ENCODE measurements at places on chromosomes 11 and 22.

DNA sequence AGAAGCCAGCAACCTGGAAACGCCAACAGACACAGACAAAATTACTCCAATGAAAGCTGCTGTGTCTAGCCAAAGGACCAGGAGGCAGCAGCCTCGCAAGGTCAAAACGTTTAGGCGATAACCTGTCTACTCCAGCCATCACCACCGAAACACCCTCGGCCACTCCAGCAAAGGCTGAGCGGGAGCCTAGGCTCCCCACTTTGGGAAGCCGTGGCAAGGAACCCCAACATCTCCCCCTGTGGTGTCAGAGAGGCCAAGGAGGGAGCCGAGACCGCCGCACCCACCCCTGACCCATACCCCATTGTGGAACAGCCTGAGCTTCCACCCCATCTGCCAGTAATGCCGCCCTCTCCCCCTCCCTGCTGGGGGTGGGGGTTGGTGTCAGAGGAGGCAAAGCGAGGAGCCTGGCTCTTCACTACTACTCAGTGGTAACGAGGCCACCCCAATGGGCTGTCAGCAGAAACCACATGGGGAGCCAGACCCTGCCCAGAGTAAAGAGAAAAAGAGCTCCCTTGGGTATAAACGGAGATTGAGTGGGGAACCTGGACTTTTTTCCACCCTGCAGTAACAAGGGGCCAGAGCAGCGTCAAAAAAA is 33.9 kb upstream of the SEPTIN5 start:
- DNase-seq = no peak

GRCh38 chr11:85758480-85759039 is 52.4 kb downstream of the SYTL2 start:
- no peak for DNase-seq

DNA sequence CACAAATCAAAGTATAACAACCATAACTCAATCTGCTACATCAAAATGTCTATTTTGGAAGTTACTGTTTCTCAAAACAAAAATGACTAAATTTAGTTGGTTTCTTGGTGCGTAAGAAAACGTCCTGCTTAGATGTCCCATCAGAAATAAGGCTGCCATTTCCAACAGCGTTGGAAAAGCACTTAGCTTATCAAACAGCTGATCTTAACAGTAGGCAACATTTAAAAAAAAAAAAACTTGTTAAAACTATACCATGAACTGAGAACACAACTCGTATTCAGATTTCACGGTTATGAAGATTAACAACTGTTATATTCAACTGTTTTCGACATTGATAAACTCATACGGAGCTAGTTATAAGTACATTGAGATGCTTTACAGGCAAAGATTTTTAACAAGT is 2.4 kb downstream of the CEP57 start:
- no peak for DNase-seq

DNA sequence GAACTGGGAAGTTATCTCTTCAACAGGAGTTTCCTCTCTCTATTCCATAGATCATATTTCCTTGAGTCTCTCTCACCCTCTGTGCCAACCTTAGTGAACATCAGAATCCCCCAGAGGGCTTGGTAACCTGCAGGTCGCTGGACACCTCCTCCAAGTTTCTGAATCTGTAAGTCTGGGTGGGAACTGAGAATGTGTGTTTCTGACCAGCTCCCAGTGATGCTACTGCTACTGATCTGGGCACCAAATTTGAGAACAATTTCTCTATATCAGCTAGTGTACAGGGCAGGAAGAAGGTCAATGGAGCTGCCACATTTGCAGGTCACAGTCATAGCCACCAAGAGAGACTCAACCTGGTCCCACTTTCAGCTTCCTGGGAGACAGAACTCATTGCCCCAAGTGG is 62.9 kb downstream of the RCN1 start:
- DNase-seq = no peak

GRCh38 chr22:25494774-25495173 is 69.7 kb upstream of the GRK3 start:
- DNase-seq = no peak

- no peak for DNase-seq
These were observed 85.9 kb upstream of the SLC25A18 start for GRCh38 chr22:17477391-17477833.
